Spinal cord (tissue), 10 donors: ENCODE measurements at places on chromosomes 3 and 15.
A peak's percentile ranks its signal among the peaks of the same experiment; 100 is the strongest.

DNA sequence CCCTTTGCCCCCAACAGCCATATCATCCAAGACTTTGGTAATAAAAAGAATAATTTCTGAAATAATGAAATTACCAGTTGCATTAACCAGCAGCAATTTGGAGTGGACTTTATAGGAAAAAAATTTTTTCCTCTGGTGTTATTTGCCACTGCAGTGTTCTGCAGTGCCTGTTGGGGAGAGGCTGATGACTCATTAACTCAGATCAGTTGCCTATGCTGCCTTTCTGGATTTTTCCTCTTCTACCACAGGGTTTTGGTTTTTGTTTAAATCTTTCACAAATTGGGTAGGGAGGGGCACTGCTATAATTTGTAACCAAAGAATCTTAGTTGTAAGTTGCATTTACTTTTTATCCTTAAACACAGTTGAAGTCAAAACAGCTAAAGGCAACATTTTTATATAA is 22.7 kb downstream of the ATP6V1A start:
- H3K27ac ChIP-seq, result no peak overlapping the region
- no peaks in the 10 kb centered on the region for H3K36me3 ChIP-seq
- no peak for DNase-seq
- H3K4me1 ChIP-seq, result no peaks in the 10 kb centered on the region
- no peak overlapping the region for H3K4me3 ChIP-seq

DNA sequence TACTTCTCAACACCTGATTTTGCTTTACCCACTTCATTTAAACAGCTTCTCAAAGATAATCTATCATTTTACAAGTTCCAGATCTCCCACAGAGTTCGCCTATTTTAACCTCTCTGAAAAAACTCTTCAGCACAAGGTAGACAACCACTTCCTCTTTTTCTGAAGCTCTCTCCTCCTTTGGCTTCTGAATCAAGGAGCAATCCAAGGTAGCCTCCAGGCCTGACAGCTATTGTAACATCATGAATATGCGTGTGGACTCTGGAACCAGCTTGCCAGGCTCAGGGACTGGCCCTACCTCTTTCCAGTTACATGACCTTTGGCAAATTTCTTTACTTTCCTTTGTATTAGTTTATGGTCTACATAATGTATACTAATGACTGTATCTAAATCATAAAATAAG is 405.9 kb upstream of the ZNF385D start:
- no peaks in the 10 kb centered on the region for H3K27me3 ChIP-seq
- no peak overlapping the region for H3K27ac ChIP-seq
- no peaks in the 10 kb centered on the region for H3K4me1 ChIP-seq
- no peaks in the 10 kb centered on the region for H3K36me3 ChIP-seq
- no peak for DNase-seq
- no peak overlapping the region for H3K4me3 ChIP-seq

DNA sequence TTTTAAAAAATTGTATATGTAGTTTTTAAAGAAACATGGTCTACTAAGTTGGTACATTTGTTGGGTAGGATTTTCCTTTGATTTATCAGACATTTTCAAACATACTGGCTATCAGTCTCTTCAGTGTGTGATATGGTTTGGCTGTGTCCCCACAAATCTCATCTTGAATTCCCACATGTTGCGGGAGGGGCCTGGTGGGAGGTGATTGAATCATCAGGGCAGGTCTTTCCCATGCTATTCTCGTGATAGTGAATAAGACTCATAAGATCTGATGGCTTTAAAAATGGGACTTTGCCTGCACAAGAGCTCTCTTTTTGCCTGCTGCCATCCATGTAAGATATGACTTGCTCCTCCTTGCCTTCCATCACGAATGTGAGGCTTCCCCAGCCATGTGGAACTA is 121.9 kb downstream of the ABI3BP start:
- no peaks in the 10 kb centered on the region for H3K36me3 ChIP-seq
- H3K4me1 ChIP-seq, result no peaks in the 10 kb centered on the region
- no peak overlapping the region for H3K27ac ChIP-seq
- no peaks in the 10 kb centered on the region for H3K27me3 ChIP-seq

DNA sequence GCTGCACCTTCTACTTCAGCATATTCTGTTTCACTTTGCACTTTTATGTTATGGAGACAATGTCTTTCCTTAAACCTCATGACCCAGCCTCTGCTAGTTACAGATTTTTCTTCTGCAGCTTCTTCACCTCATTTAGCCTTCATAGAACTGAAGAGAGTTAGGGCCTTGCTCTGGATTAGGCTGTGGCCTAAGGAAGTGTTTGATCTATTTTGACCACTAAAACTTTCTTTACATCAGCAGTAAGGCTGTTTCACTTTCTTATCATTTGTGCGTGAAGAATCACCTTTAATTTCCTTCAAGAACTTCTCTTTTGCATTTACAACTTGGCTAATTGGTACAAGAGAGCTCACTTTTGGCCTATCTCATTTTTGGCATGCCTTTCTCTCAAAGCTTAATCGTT is 40.9 kb downstream of the PHLDB2 start:
- H3K4me3 ChIP-seq, result no peak overlapping the region
- H3K4me1 ChIP-seq, result no peaks in the 10 kb centered on the region
- no peak overlapping the region for H3K27ac ChIP-seq
- H3K36me3 ChIP-seq, result no peaks in the 10 kb centered on the region
- no peaks in the 10 kb centered on the region for H3K27me3 ChIP-seq
- no peak for DNase-seq

DNA sequence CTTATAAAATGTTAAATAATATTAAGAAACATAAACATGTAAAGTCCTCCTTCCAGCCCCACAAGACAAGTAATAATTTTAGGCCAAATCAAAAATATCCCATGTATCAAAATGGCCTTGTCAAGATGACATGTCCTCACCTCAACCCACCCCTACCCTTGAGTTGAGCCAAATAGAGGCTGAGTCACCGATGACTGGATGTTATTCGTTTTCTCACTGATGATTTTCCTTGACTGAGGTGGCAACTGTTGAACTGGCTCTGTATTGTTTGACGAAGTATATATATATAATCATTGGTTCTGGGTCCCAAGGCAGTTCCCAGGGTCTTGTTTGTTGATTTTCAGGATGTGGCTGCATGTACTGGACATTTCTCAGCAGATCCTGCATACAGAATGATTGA is 75.3 kb downstream of the TMEM108 start:
- no peak for DNase-seq
- no peaks in the 10 kb centered on the region for H3K36me3 ChIP-seq
- no peak overlapping the region for H3K4me3 ChIP-seq

DNA sequence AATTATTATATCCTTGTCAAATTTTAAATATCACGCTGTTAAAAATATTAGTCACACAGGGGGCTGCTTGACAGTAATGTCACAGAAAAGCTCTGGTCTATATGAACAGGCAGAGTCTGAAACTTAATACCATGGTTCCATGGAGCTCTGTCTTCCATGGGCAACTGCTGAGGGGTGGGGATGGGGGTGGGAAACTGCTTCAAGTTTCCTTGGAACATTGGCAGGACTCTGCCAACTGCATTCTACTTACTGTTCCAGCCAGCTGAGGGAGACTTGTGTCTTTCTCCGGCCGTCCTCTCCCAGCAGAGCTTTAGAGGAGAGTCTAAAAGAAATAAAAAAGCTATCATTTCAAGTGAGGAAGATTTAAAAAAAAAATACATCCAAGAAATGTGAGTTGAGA is 348.7 kb downstream of the ZIC1 start:
- DNase-seq, result no peak
- peak overlapping the region; percentile 70 for H3K27ac ChIP-seq
- H3K27me3 ChIP-seq, result no peaks in the 10 kb centered on the region

DNA sequence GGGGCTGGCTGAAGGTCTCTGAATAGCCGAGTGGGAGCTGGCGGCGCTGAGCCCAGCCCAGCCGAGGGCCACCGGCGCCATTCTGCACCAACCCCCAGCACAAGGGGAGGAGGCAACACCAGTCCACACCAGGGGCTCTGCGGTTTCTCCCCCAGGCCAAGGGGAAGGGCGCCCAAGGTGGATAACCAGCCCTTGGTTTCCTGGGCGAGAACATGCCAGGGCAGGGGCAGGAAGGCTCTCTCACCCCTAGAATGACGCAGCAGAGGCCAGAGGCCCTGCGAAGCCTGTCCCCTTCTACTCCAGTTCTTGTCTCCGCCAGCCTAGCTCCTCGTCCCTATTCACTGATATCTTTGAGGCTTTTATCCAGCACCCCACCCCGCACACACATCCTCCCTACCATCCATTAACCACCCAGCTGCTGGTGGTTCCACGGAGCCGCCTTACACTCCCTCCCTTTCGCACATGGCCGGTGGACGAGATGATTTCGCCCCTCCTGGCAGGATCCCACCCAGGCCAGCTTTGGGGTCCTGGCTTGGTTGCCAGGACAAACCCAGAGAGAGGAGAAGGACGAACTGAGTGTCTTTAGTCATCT is 1.3 kb downstream of the RBPMS2 start:
- peaks cover 25% of the 10 kb centered on the region for H3K27me3 ChIP-seq
- no peak for DNase-seq
- H3K4me3 ChIP-seq, result no peak overlapping the region
- no peaks in the 10 kb centered on the region for H3K36me3 ChIP-seq
- H3K4me1 ChIP-seq, result peaks cover 14% of the 10 kb centered on the region

DNA sequence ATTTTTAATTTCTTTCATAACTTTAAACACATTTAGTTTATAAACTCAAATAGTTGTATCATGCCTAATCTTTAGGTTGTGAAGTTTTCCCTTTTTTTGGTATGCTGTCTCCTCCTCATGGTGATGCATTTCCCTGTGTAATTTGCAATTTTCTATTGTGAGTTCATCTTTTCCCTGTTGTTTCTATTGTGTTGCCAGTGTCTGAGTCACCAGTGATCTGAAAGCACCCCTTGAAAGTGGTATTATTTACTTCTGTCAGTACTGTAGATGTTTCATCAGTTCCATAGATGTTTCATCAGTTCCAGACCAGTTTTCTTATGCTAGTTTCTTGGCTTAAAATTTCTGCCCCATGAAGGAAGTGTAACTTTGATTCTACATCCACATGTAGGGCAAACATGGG is 80.6 kb downstream of the OXSM start:
- no peaks in the 10 kb centered on the region for H3K36me3 ChIP-seq
- H3K27me3 ChIP-seq, result no peaks in the 10 kb centered on the region
- no peak overlapping the region for H3K4me3 ChIP-seq
- no peak overlapping the region for H3K27ac ChIP-seq
- H3K4me1 ChIP-seq, result no peaks in the 10 kb centered on the region
- no peak for DNase-seq

DNA sequence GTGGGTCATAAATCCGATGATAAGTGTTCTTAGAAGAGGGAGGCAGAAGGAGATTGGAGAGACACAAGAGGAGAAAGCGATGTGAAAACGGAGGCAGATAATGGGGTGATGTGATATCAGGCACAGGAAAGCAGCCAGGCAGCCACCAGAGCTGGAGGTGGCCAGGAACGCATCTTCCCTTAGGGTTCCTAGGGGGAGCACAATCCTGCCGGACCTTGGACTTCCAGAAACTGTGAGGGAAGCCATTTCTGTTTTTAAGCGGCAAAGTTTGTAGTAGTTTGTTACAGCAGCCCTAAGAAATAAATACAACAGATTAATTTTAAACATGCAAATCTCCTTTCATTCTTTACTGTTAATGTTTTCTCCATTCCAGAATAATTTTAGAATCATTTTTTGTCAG is 259.9 kb upstream of the TMC3 start:
- no peak overlapping the region for H3K27ac ChIP-seq
- H3K36me3 ChIP-seq, result no peaks in the 10 kb centered on the region
- DNase-seq, result no peak

DNA sequence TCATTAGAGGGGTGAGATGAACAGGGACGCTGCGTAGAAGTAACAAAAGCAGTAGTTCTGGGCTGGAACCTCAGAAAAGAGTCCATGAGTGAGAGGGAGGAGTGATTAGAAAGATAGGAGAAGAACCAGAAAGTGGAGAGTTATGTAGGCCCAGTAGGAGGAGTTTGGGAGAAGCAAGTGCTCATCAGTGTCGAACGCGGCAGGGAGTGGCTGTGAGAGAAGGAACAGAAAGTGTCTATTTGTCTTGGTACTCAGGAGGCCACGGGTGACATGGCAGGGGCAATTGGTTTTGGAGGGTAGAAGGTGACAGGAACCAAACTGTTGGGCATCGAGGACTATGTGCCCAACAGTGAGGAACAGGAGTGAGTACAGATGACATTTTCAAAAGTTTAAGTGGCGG is 1.3 kb upstream of the INSYN1 start:
- H3K27me3 ChIP-seq, result no peaks in the 10 kb centered on the region
- peaks cover 39% of the 10 kb centered on the region for H3K4me1 ChIP-seq
- DNase-seq, result no peak
- H3K4me3 ChIP-seq, result no peak overlapping the region
- H3K27ac ChIP-seq, result no peak overlapping the region

DNA sequence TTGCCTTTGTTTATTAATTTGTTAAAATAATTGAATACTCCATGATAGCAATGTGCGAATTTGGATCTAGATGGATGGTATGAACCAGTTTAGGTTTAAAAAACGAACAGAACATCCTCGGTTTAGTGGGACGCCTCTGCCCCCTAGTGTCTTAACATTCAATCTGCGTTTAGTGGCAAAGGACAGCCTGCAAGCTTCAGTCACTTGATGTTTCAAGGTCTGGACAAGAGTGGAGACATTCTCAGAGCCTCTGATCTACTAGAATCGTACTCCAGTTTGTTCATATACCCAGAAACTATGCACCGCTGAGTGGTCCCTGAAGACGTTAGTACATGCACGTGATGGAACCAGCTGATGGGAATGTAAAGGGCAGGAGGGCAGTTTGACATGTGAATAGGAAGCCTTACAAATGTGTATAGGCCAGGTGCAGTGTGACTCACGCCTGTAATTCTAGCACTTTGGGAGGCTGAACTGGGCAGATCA is 17.8 kb upstream of the ATP13A4 start:
- H3K27me3 ChIP-seq, result no peaks in the 10 kb centered on the region
- no peaks in the 10 kb centered on the region for H3K36me3 ChIP-seq
- no peaks in the 10 kb centered on the region for H3K4me1 ChIP-seq
- H3K4me3 ChIP-seq, result no peak overlapping the region
- H3K27ac ChIP-seq, result no peak overlapping the region

DNA sequence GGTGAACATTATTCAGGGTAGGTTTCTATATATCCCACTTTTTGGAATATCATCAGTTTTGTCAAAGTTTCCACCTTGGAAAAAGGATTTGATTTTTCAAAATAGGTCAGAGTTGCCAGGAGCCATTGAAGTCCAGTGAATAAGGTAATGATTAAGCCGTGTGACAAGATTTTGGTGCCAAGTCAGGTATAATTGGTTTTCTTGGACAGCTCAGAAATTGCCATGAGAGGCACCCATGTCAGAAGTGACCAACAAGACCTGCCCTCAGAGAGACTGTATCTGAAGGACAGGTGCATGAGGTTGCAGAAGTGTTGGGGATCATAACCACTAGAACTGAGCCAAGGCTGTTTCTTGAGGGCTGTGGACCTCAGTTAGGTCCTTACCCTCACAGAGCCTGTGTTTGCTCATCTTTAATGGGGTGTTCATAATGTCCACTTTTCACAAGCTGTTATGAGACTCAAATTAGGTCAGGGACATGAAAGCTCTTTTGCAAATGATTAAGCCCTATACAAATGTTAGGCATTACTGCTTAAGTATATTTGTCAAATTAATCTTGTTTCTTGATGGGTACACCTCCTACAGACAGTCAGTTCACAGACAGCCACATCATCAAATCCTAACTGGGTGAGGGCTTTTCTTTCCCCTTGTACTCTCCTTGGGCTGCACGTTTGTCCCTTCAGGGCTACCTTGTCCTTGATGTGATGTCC is 32.3 kb downstream of the CASR start:
- no peaks in the 10 kb centered on the region for H3K4me1 ChIP-seq
- H3K4me3 ChIP-seq, result no peak overlapping the region
- no peaks in the 10 kb centered on the region for H3K36me3 ChIP-seq
- no peak overlapping the region for H3K27ac ChIP-seq
- DNase-seq, result no peak

- no peaks in the 10 kb centered on the region for H3K4me1 ChIP-seq
- no peaks in the 10 kb centered on the region for H3K27me3 ChIP-seq
- H3K36me3 ChIP-seq, result no peaks in the 10 kb centered on the region
- DNase-seq, result peak; percentile 26
- no peak overlapping the region for H3K4me3 ChIP-seq
Measured at GRCh38 chr3:177262396-177262795, 65.1 kb upstream of the TBL1XR1 start.
